ENCODE measurements at places on chromosomes 11 and 22. TPM values are rescaled to one million over a fixed set of nuclear protein-coding genes. Genes with fewer than 3 reads are reported as not detected.

OR4D5 gene
- not detected for total RNA-seq

EXPH5 gene
- total RNA-seq: 0.05 TPM

DTX4 gene
- 4.9 TPM for total RNA-seq

INS gene
- total RNA-seq: not detected

KRTAP5-6 gene
- not detected for total RNA-seq

NUDT22 gene
- total RNA-seq: 30.0 TPM

SLC29A2 gene
- total RNA-seq: 8.0 TPM

ARHGAP8 gene
- 1.1 TPM for total RNA-seq

DNAJC24 gene
- total RNA-seq: 10.1 TPM

PHOX2A gene
- total RNA-seq: not detected

CD3E gene
- not detected for total RNA-seq

FOLH1 gene
- not detected for total RNA-seq

RBMXL2 gene
- total RNA-seq: not detected

SCN2B gene
- total RNA-seq: not detected

LRRC74B gene
- total RNA-seq: not detected

GGT5 gene
- total RNA-seq: 4.0 TPM

SPDYC gene
- total RNA-seq: not detected

TYR gene
- not detected for total RNA-seq

Data from A549 treated with Hydrocortisone at 1 μM for 4 hours (cell line).